NCI-H2081 (cell line): ENCODE measurements at places on chromosomes 2 and 18.

DNA sequence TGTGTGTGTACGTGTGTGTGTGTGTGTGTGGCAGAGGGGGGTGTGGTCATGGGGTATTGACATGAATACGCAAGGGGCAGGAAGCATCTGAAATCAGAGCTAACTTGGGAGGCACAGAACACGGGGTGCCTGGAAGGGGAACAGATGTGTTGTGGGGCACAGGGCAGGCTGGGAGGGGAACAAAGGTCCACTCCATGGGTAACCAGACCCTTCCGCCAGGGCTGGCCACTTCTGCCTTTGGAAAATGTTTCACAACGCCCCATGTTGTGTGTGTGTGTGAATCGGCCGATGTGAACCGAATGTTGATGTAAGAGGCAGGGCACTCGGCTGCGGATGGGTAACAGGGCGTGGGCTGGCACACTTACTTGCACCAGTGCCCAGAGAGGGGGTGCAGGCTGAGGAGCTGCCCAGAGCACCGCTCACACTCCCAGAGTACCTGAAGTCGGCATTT, at the start of gene SLC11A1:
SLC11A1 (plus strand) TSS at position 358 of the 451 bp plus-strand sequence. CDS start 96 bp downstream, outside the sequence.
- no peak for DNase-seq

DNA sequence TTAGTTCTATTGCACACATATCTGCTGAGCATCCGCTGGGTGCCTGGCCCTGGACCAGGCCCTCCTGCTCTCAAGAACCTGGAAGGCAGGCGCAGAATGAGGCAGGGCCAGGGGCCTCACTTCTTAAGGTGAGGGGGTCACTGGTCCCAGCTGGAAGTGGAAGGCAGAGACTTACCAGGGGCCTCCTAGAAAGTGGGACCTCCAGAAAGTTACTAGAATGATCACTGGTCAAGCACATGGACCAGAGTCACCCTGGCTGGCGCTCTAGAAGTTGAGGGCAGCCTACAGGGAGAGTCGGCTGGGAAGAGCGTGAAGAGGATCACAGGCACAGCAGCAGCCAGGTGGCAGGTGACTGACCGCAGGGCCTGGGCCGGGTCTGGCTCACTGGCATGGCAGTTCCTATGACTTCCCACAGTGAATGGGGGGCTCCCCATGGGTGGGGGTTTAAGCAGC, 26.1 kb upstream of the MAL start:
- DNase-seq: no peak

GRCh38 chr18:36271153-36271552, 26.4 kb upstream of the FHOD3 start:
- no peak for DNase-seq

DNA sequence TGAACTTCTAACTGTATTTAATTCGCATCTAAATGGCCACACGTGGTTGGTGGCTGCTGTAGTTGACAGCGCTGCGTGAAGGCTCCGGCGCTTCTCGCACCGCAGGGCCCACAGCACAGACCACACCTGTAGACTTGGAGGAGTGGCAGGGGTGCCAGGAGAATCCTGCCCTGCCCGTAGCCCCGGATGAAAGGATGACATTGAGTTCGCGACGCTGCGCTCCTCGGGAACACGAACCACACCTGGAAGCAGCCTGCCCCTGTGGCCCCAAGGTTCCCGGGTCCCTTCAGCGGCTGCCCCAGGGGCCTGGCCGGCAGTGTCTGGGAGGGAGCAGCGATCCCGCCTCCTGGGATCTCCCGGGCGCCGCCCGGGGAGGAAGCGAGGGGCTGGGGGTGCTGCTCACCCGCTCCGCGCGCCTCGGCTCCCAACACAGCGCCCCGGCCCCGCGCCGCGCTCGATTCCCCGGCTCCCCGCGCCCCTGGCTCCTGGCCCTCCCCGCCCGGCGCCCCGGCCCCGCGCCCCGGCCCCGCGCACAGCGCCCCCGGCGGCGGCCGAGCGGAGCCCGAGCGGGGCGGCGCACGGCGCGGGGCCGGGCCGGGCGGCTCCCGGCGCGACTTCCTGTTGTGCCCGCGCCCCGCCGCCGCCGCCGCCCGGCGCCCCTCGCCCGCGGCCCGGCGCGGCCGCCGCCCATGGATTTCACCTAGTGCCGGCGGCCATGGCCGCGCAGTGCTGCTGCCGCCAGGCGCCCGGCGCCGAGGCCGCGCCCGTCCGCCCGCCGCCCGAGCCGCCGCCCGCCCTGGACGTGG, at the start of gene RNPEPL1:
RNPEPL1 (plus strand) TSS at position 613 of the 806 bp plus-strand sequence; CDS start at position 716, 103 bp downstream.
- peak; percentile 64 for DNase-seq

DNA sequence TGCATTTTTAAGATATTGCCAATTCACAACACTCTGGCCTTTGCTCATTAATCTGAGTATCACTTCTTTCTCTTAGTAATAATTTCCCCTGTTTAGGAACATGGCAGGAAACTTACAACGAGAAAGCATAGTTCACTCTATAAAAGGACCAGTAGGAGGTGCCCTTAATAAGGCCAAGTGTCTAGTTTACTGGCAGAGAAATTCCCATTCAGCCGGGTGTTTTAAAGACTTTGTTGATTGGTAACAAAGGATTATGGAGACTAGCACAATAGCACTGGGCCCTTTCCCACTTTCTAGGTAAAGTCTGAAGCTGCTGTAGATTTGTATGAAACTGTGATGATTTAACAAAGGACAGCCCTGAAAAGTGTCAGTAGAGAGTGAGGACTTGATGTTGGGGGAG, 3.1 kb downstream of the DCC start:
- DNase-seq: peak; percentile 15

GRCh38 chr18:63157293-63158011, 162.1 kb downstream of the BCL2 start:
- peak; percentile 16 for DNase-seq

DNA sequence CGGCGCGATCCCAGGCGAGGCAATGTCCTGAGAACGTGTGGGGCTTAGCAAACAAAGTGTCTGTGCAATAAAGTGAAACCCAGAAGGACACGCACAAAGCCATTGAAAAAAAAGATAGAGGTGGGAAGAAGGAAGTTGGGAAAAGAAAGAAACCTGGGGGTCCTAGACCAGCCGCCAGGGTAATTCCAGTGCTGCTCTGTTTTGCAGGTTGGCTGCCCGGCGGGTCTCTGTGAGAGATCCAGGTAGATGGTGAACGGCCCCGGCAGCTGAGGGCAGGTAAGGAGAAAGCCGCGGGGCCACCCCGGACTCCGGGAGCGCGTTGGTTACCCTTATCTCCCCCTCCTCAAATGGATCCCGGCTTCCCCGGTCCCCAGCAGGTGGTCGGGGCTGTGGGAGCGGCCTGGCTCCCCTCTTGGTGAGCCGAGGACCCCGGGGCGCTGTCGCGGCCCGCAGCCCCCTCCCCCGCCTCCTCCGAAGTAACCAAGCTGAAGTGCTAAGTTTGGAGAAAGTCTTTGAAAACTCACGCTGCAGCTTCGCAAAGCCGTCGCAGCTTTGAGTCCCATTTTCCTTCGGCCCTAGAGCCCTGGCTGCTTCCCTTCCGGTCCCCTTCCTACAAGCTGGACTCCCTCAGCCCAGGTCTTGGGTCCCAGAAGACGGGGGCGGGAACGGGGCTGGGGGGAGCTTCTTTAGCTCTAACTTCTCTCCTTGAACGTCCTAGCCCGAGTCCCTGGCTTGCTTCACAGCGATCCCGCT, 588 bp downstream of the OTX1 start:
- peak; percentile 18 for DNase-seq

- no peak for DNase-seq
Measured at GRCh38 chr18:39793609-39794008, 2161.4 kb upstream of the PIK3C3 start.

- no peak for DNase-seq
Measured at GRCh38 chr2:219081701-219082331, 21.1 kb upstream of the IHH start.

- DNase-seq: no peak
Measured at GRCh38 chr2:11592671-11593574, 59.1 kb downstream of the GREB1 start.

- DNase-seq: no peak
Measured at GRCh38 chr2:1651121-1652033, 92.9 kb downstream of the PXDN start.

DNA sequence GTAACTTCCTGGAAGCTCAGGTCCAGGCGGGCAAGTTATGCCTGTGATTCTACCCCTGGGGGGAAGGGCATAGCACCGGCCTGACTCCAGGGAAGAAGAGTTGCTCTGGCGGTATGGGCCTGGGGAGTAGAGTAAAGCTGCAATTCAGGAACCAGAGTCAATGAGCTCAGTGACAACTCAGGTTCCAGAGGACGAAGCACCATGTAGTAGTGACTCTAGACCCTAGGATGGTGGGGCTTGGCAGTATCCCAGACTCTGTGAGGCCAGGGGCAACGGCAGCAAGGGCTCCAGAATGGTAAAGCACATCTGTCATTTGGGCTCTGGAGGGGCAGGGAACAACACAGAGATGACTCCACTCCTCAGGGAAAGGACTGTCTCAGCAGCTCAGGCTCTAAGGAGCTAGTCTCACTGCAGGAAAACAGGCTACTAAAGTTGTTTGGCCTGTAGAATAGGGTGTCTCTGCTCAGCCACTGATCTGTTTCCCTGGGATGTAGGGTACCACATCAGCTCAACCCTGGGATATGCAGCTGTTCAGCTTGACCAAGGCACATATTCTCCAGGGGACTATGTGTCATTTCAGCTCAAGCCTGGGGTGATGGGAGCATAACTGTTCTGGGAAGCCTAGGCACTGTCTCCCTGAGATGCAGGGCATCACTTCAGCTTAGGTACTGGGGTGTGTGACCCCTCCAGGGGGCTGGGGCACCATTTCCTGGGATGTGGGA, 36.2 kb upstream of the RHOB start:
- DNase-seq: no peak

- DNase-seq: no peak
Measured at GRCh38 chr18:61388010-61388409, 54.8 kb downstream of the CDH20 start.

DNA sequence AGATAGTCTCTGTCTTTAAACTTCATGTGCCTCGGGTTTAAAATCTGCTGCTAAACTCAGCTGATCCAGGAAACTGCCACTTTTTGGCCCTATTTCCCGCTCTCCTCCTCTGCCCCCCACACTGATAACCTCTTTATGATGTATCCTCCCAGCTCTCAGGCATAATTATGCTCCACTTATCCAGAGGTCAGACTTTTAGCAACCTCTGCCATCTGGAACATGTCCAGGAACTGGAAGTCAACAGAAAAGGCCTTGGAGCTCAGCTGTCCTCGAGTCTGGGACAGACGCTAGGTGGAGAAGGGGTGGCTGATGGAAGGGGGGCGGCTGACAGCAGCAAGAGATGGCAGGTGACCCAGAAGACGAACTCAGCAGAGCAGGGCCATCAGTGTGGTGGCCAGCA, 41.2 kb downstream of the ASAP2 start:
- no peak for DNase-seq
